ENCODE measurements at places on chromosomes 1 and 21.

DNA sequence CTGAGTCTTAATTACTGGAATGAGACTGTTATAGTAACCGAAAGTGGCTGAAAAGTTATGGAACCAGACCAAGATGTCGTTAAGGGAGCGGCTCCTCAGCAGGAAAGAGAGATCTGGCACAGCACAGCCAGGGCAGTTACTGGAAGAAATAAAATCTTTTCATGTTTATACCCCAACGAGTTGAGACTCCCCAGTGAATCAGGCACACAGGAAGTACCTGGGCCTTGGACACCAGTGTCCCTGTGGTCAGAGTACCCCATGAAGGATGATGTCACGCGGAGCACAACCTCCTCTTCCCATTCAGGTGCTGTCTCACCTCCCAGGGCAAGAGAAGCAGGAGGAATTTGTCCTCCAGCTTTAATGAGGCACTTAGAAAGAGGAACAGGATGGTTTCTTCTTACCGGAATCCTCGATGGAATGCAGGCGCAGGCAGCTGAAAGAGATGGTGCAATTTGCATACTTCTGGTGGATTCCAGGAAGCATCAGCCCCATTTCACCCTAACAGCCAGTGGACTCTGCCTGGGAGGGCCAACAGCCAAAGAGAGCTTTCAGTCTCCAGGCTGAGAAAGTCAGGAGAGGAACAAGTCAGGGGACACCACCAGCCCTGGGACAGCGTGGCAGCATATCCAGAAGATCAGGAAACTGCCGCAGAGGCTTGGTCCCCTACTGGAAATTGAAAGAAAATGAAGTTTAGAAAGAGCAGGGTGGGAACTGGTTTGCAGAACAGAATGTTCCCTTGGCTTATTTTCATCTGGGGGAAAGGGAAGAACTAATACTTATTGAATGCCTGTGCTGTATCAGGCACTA is 35.9 kb upstream of the CTTNBP2NL start:
- no peak for DNase-seq

GRCh38 chr1:192512426-192513162 is 63.0 kb upstream of the RGS1 start:
- no peak for DNase-seq

DNA sequence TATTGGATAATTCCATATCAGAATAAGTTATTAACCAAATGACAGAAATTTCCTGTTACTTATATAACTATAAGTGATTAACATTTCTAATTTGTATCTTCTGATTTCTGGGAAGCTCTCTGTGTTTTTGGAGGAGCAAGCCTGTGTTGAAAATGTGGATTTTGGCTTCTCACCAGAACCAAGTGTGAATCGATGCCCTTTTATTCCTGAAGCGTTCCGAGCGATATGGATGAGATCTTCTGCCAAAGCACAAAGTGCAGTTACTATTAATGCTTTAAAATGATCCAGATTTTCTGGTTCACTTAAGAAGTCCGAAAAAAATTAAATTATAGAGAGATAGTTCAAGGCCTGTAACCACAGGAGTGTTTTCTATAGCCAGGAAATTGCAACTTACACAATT is 22.8 kb downstream of the ALG14 start:
- no peak for DNase-seq

DNA sequence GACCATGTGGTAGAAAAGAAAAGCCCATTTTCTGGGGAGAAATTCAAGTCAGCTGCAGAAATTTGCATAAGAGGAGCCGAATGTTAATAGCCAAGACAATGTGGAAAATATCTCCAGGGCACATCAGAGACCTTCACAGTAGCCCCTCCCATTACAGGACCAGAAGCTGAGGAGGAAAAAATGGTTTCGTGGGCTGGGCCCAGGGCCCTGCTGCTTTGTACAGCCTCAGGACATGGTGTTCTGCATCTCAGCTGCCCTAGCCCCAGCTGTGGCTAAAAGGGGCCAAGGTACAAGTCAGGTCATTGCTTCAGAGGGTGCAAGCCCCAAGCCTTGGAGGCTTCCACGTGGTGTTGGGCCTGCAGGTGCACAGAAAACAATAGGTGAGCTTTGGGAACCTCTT is 108.3 kb downstream of the DMRTB1 start:
- peak; percentile 38 for DNase-seq

GRCh38 chr1:9539829-9540550 is 725 bp downstream of the SLC25A33 start:
- peak; percentile 69 for DNase-seq

- DNase-seq: no peak
Measured at GRCh38 chr21:35027563-35028450, 21.3 kb downstream of the RUNX1 start.

DNA sequence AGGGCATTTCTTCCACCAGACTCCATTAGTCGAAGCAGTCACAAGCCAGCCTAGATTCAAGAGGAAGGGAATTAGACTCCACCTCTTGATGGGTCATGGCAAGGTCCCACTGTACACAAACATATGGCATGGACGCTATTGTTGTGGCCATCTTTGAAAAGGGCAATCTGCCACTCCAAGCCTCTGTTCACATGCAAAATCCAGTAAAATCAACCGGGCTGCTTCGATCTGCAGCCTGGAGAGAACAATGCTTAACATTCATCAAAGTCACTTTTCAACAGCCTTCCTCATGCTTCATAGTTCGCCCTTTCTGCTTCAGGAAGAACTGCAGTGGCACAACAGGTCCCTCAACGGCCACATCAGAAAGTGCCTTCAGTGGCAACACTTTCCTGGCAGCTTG is 28.0 kb upstream of the GJB5 start:
- no peak for DNase-seq

GRCh38 chr1:194069168-194069830 is 882.9 kb upstream of the B3GALT2 start:
- no peak for DNase-seq

DNA sequence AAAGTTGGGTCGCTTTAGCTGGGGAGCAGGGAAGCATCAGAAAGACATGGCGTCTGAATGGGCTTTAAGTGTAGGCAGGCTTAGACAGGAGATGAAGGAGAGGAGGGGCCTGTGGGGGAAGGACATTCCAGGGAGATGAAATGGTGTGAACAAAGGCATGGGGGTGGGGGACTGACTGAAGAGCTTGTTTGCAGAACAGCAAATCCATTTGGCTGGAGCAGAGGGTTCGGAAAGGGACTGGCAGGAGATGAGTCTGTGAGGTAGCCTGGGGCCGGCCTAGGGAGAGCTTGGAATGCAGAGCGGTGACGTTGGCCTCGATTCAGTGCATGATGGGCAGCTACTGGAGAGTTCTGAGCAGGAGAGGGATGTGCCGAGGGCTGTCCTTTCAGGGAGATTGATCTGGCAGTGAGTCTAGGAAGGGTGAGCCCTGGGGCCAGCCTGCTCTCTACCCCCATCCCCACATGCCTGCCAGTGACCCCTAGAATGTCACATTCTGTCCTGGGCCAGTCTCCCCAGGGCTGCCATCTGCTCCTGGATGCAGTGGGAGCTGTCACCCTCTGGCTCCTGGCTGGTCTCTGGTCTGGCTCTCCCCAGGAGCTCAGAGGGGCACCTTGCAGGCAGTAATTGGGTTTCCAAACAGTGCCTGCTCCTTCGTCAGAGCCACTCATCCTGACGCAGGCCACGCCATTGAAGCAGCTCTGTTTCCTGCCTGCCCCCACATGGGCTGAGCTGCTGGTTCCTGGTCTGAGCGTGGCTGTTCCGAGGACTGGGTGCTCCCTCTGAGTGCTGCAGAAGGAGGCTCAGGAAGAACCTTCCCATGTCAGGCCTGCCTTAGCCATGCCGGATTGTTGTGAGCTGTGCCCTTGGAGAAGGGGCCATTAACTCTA is 22.3 kb upstream of the TMEM222 start:
- no peak for DNase-seq

- DNase-seq: no peak
Measured at GRCh38 chr1:89023026-89023425, 360 bp upstream of the GBP3 start.

GRCh38 chr1:32180186-32181060 is 948 bp downstream of the TXLNA start:
- DNase-seq: peak; percentile 67

- no peak for DNase-seq
Measured at GRCh38 chr1:24801176-24801575, 55.9 kb downstream of the CLIC4 start.

GRCh38 chr1:18736958-18737357 is 106.3 kb downstream of the PAX7 start:
- no peak for DNase-seq

GRCh38 chr1:65247419-65248359 is 61.7 kb upstream of the DNAJC6 start:
- DNase-seq: no peak

- DNase-seq: no peak
Measured at GRCh38 chr1:28740118-28740517, 3.4 kb downstream of the YTHDF2 start.

DNA sequence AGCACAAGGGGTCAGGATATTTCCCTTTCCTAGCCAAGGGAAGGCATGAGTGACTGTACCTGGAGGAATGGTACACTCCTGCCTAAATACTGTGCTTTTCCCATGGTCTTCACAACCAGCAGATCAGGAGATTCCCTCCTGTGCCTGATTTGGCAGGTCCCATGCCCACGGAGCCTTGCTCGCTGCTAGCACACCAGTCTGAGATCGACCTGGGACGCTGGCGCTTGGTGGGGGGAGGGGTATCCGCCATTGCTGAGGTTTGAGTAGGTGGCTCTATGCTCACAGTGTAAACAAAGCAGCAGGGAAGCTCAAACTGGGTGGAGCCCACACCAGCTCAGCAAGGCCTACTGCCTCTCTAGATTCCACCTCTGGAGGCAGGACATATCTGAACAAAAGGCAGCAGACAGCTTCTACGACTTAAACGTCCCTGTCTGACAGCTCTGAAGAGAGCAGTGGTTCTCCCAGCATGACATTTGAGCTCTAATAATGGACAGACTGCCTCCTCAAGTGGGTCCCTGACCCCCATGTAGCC is 486.0 kb upstream of the CHRM3 start:
- DNase-seq: no peak

GRCh38 chr1:60866226-60866900 is 216.0 kb upstream of the NFIA start:
- no peak for DNase-seq

DNA sequence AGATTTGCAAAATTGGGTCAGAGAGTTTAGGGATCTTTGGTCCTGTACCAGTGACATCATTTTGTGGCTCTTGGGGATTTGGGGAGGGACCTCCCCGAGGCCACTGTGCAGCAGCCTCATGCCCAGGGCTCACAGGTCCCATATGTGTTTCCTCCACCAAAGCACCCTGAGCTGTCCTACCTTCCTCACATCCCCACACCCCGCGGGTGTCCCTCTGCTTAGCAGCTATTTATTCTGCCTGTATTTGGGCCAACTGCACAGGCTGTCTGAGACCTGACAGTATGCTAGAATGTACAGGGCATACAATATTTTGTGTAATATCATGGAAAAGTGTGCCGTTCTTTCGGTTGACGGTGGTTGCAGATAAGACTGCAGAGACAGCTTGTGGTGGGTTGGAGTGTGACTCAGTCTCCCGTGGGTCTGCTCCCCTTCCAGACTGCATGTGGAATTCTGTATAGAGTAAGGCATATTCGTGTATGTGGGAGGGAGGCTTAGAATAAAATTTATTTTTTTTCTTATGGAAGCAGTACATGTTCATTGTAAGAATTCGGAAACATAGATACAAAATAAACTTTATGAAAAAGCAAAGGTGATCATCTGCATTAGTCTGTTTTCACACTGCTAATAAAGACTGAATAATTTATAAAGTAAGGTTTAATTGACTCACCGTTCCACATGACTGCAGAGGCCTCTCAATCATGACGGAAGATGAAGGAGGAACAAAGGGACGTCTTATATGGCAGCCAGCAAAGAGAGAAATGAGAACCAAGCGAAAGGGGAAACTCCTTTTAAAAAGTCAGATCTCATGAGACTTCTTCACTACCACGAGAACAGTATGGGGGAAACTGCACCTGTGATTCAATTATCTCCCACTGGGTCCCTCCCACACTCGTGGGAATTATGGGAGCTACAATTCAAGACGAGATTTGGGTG is 84.4 kb downstream of the ADARB1 start:
- no peak for DNase-seq

DNA sequence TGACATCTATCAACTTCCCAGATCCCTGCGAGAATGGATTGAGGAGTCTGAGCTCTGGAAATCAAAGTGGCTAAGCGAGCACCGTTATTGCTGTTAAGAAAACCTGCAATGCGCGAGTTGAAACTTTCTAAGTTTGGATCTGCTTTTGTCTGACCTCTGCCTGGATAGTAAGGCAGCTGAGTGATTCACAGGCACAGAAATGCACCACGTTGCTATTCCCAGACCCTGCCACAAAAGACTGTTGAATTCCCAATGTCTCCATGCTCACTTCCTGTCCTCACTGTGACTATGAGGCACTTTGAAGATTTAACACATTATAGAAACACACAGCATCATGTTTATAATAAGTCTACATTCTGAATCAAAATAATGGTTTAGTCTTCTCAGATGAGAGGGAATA is 27.1 kb upstream of the CNIH3 start:
- no peak for DNase-seq

- DNase-seq: no peak
Measured at GRCh38 chr1:20059847-20060246, 10.1 kb upstream of the PLA2G5 start.

- DNase-seq: no peak
Measured at GRCh38 chr1:151108331-151108730, 37.8 kb downstream of the GABPB2 start.

- no peak for DNase-seq
Measured at GRCh38 chr1:153774780-153775457, at the start of gene SLC27A3. SLC27A3 (plus strand) TSS chr1:153775407; CDS start chr1:153775498, 91 bp downstream.

DNA sequence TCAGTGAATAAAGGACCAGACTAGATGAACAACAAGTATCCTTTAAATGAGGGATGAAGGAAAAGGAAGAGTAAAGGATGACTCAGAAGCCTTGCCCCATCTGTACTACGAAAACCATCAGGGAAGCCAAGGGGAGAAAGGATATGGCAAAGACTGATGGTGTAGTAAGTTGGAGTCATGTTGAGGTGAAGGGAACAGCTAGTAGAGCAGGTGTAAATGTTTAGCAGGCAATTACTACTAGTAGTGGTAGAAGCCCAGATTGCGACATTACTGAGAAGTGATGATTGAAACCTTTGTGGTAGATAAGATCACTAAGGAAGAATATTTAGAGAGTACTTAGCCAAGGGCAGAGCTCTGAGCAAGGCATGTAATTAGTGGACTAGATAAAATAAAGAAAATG is 84.0 kb downstream of the PHTF1 start:
- no peak for DNase-seq

GRCh38 chr1:41282679-41283317 is 40.7 kb upstream of the SCMH1 start:
- no peak for DNase-seq

DNA sequence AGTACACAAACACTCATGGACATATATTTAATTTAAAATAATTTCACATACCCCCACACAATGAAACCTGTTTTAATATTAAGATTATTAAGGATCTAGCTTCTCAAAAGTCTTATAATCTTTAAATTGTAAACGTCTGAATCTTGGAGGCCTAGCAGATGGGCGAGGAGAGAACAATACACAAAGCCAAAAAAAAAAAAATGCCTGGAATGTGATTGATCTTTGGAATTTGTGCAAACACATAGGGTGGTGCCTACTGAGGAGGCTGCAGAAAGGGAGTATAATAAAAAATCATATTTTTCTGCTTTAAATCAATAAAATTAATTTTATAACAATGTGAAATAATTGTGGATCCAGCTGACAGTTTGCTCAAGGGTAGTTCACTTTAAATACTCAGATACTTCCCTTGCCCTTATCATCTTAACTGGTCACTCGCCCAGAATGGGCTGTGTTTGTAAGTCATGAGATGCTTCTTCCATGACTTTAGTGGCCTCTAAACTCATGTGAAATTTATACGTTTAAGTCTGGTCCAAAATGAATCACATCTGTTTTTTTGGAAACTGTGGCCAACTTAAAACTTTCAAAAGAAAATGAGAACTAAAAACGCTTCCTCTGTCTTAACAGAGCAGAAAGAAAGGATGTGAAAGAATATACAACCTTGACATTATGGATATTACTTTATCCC is 802.8 kb upstream of the CXADR start:
- no peak for DNase-seq
